ENCODE measurements at places on chromosomes 3 and 15.

GRCh38 chr15:41133454-41133853 is 17.4 kb upstream of the INO80 start:
- no peak overlapping the region for H3K27ac ChIP-seq
- peaks cover 6% of the 10 kb centered on the region for H3K4me1 ChIP-seq
- DNase-seq: no peak
- no peak overlapping the region for H3K4me3 ChIP-seq
- no peaks in the 10 kb centered on the region for H3K27me3 ChIP-seq

DNA sequence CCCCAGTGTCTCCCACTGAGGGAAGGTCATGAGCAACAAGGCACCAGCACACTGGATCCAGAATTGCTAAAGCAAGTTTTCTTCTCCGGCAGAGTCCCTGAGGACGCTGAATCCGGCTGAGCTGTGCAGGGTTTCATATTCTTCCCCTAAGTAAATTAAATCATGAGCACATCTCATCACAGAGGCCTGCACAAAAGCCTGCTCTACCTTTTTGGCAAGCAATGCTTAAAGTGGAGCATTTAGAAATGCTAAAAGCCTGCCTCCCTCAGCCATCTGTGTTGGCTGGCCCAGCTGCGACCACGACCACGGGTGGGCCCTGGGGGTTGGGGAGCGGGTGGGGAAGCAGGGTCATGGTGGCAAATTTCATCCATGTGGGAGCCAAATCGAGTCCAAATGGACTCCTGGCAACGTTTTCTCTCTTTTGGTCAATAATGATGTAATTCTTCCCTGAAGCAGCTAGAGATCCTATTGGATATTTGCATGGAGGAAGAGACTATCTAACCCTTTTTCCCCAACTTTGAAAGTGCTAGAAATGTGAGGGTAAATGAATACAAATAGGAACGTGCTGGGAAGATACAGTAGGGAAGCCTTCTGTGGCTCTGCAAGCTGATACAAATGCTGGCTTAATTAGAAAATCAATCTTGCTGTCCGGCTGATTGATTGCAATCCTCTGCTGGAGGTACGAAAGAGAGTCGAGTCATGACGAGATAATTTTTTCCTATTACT is 532.8 kb upstream of the TBL1XR1 start:
- peaks cover 10% of the 10 kb centered on the region for H3K4me1 ChIP-seq
- no peaks in the 10 kb centered on the region for H3K27me3 ChIP-seq
- no peak overlapping the region for H3K27ac ChIP-seq
- no peaks in the 10 kb centered on the region for H3K36me3 ChIP-seq
- no peak overlapping the region for H3K4me3 ChIP-seq

GRCh38 chr3:11272906-11273574 is 843 bp downstream of the ATG7 start:
- peaks cover 8% of the 10 kb centered on the region for H3K4me1 ChIP-seq
- H3K4me3 ChIP-seq: peak overlapping the region; percentile 92
- DNase-seq: no peak
- H3K27me3 ChIP-seq: no peaks in the 10 kb centered on the region
- no peak overlapping the region for H3K27ac ChIP-seq

DNA sequence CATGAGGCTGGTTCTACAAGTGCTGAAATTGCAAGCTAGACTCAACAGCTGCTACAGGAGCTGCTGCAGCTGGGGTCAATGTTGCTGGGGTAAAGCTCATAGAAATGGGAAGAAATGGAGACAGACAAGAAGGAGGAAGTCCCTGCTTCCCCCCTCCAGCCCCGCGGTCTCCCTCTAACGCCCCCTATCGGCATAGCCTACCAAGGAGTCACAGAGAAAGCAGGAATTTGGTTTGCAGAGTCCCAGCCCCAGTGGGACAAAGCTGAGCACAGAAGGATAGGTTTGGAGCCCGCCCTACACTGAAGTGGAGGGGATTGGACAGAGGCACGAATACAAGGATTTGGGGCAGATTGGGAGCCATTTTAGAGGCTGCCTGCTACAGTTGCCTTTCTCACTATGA is 176.9 kb upstream of the ANKRD28 start:
- H3K4me3 ChIP-seq: no peak overlapping the region
- no peaks in the 10 kb centered on the region for H3K27me3 ChIP-seq
- H3K4me1 ChIP-seq: peaks cover 9% of the 10 kb centered on the region
- H3K27ac ChIP-seq: no peak overlapping the region

- peaks cover 6% of the 10 kb centered on the region for H3K4me1 ChIP-seq
- no peaks in the 10 kb centered on the region for H3K27me3 ChIP-seq
Measured at GRCh38 chr3:22994781-22995180, 208.3 kb upstream of the UBE2E2 start.

DNA sequence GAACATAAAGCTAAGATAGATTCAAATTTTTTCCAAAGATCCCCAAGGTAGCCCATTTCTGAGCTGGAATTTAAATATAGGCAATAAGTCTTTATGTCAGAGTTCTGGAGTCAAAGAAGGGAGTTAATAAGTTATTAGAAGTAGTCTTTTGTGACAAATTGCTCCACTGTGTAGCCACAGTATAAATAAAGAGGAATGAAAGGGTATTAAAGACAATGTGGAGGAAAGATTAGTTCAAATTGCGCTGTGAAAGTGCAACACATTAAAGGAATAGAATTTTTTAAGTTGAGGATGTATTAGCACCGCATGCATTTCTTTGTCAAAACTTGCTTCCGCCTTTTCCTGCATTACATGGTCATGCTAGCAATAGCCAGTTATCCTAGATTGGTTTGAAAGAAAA is 666.6 kb upstream of the CCDC54 start:
- no peaks in the 10 kb centered on the region for H3K4me1 ChIP-seq
- H3K4me3 ChIP-seq: no peak overlapping the region
- DNase-seq: no peak
- no peaks in the 10 kb centered on the region for H3K36me3 ChIP-seq
- no peaks in the 10 kb centered on the region for H3K27me3 ChIP-seq

Measured in neural progenitor cell (in vitro differentiated cells).